PC-9 (cell line): ENCODE measurements at places on chromosomes 16 and 17. TPM values are rescaled to one million over a fixed set of nuclear protein-coding genes. Genes with fewer than 3 reads are reported as not detected.

The ACACA gene
- total RNA-seq = 125 and 185 TPM in 2 replicates

The CKLF gene
- 77.1 and 86.4 TPM in 2 replicates for total RNA-seq

The OR2C1 gene
- not detected in 2 replicates for total RNA-seq

The SYT17 gene
- 36.6 and 45.2 TPM in 2 replicates for total RNA-seq

DNA sequence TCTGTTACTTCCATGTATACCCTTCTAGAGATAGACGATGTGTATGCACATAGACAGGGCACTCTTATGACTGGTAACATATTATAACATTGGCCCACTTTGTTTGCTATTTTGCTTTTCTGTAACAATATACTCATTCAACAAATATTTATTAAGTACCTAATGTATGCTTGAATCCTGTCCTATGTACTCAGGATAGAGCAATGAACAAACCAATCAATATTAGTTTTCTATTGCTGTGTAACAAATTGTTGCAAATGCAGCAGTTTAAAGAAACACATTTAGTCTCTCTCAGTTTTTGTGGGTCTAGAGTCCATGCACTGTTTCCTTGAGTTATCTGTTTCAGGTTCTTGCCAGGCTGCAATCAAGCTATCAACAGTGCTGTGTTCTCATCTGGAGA lies 29.7 kb upstream of the TENT4B start:
- DNase-seq = no peak

DNA sequence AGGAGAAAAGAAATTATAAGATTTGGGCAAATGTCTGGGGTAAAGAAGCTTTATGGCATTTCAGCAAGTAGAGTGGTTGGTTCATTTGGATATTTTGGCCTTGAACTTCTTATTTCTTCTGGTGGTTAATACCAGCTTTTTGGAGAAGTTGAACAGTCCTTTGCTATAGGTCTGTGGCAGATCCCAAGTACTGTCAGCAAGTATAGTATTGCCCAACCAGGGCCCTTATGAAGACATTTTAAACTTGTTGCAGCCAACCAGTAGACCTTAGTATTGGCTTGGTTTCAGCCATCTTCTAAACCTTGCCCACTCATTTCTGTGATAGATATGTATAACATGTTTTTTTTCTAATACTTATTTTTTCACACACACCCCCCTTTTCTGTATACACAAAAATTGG lies 2.2 kb downstream of the SP2 start:
- DNase-seq = no peak

GRCh38 chr17:80512233-80512632 lies 32.4 kb upstream of the RPTOR start:
- DNase-seq = no peak

DNA sequence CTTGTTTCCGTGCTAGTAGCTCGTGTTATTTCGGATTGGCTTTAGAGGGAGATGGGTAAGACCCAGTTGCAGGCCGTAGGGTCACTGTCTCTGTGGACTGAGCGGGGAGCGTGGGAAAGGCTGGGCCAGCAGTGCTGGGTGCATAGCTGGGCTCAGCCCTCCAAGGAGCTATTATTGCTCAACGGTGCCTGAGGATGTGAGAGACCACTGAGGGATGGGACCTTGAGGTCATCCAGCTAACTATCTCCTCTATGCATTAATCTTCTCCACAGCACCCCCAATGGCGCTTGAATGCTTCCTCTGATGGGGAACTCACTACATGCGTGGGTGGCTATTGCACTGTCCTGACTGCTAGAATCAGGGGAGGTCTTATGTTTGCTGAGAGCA lies 126.1 kb upstream of the FOXF1 start:
- no peak for DNase-seq

DNA sequence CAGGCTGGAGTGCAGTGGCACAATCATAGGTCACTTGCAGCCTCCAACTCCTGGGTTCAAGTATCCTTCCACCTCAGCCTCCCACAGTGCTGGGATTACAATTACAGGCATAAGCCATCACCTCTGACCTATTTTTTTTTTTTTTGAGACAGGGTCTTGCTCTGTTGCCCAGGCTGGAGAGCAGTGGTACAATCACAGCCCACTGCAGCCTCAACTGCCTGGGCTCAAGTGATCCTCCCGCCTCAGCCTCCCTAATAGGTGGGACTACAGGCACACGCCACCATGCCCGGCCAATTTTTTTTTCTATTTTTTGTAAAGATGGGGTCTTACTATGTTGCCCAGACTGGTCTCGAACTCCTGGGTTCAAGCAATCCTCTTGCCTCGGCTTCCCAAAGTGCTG lies 5.6 kb upstream of the GGA2 start:
- DNase-seq = no peak

DNA sequence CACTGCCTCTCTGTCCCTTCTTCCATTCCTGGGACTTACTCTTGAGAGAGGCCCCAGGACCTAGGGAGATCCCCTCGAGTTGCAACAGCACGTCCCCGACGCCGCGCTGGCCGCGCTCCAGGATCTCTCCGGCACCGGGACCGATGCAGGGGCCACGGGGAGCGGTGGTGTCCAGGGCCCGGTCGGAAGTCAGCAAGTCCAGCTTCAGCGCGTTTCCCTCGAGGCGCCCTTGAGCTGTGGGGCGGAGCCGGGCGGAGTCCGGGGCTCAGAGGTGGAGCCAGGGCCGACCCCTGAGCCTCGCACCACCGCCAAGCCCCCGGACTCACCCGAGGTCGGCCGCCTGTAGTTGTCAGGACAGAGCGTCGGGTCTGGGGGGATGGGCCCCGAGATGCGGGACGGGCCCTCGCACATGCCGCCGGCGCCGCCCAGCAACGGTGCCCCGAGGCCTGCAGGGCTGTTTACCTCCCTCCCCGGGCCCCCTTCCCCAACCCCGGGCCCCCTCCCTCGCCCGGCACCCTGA lies 458 bp downstream of the ENKD1 start:
- no peak for DNase-seq

DNA sequence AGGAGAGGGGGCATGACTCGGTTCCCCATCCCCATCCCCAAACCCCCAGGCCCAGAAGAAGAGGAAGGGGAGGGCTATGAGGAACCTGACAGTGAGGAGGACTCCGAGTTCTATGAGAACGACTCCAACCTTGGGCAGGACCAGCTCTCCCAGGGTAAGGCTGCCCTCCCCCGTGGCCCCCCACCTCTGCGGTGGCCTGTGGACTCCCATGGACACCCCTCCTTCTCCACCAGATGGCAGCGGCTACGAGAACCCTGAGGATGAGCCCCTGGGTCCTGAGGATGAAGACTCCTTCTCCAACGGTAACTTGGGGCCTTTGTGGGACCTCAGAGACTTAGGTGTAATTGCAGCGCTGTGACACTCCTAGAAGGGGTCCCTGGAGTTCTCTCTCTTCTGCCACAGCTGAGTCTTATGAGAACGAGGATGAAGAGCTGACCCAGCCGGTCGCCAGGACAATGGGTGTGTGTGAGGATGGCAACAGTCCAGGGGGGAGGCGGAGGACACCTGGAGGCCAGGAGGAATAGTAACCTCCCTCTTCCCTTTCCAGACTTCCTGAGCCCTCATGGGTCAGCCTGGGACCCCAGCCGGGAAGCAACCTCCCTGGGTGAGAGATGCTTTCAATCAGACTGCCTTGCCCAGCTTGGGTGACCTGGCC lies 5.6 kb downstream of the CD19 start:
- DNase-seq = no peak

DNA sequence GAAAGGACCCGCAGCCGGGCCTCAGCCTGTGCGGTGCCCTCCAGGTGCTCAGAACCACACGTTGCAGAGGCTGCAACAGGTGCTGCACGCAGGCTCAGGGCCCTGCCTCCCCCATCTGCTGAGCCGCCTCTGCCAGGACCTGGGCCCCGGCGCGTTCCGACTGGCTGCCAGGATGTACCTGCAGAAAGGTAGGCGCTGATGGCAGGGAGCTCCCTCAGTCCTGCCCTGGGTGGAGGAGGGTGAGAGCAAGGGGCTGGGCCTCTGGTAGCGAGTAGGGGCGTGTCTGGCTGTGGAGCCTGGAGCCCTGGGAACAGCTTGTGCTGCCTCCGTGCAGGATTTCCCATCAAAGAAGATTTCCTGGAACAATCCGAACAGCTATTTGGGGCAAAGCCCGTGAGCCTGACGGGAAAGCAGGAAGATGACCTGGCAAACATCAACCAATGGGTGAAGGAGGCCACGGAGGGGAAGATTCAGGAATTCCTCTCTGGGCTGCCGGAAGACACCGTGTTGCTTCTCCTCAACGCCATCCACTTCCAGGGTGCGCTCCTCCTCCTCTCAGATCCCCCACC lies 4.4 kb downstream of the SERPINF2 start:
- DNase-seq = no peak

- no peak for DNase-seq
Observed at GRCh38 chr17:77352996-77353395, 212.2 kb downstream of the SEC14L1 start.

GRCh38 chr16:60302261-60302660 lies 1568.1 kb upstream of the GOT2 start:
- no peak for DNase-seq

DNA sequence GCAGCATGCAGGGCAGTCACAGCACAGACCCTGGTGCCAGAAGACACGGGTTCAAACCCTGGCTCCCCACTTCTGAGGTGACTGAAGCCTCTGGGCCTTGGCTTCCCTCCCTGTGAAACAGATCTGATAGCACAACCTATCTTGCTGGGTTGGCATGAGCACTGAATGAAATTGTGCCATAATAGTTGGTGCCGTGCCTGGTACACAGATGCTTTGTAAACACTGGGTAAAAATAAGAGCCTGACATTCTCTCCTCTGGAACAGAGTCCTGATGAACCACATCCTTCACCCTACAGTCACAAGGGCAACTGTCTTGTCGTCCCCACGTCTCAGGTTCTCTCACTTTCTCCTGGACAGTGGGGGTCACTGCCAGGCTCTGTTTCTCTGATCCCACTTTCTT lies 35.7 kb downstream of the NOS2 start:
- no peak for DNase-seq

DNA sequence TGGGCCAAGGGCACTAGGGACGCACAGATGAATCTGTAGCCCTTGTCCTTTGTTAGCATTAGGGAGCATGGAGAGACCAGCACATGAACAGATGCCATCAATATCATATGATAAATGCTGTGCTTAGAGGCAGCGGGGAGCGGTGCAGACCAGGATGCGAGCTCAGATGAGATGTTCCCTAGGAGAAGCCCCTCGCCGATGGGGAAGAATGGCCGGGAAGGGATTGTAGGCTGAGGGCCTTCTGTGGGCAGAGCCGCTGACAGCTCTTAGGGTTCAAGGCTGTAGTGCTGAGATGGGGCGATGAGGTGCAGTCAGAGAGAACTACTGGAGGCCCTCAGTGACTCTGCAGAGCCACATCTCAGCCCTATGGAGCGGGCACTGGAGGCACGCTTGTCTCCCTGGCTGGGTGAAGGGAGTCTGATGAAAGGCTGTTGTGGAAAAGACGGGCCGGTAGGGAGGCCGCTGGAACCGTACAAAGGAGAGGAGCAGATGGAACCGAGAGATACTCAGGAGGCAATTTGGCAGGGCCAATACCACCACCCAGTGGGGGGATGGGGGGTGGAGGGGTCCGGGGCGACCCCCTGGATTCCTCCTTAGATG lies 66.3 kb upstream of the ENDOV start:
- no peak for DNase-seq

DNA sequence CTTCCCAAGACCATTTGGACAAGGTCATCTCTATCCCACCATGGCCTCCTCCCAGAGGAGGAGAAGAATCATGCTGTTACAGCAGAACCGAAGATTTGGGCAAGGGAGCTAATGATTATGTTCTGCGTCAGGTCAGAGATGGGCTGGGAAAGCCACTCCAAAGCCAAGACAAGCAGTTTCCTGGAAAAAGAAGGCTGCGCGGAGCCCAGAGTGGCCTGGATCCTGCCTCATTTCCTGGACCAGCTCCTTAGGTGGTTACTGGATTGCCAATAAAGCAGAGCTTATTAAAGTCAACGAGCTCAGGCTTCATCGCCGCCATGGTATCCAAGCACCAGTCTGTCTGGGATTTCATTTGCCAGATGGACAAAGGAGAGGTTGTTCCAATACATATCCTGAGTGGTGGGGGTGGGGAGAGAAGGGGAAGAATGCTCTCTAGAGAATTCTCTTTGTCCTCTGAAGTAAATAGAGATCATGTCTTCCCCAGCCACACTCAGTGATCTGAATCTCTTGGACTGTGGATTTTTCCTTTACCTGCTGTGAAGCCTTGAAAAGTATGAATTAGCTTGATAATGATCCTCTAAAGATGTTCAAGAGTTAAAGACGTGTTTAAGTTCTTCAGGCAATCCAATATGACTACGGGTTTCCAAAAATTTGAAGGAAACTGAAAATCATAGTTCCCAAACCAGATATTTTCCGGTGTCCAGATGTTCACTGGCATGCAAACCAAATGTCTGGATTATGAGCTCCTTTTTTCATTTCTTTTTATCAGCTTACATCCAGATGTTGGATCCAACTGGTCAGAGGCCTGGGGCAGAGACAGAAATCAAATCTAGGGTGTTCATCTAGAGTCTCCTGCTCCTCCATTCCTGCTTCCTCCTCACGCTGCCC lies 17.7 kb downstream of the PRAC1 start:
- DNase-seq = no peak
